Regular cardiac myocyte (primary cell): ENCODE measurements at places on chromosomes 3 and 15. TPM values are rescaled to one million over a fixed set of nuclear protein-coding genes. Genes with fewer than 3 reads are reported as not detected.

Gene MEIS2
- total RNA-seq = 41.2 and 42.6 TPM in 2 replicates

Gene P2RY12
- total RNA-seq = 0.28 TPM in 1 of 2 replicates, not detected in the other

Gene EPHA3
- 7.7 and 10.1 TPM in 2 replicates for total RNA-seq

Gene KCNH8
- not detected in 2 replicates for total RNA-seq

Gene PARP15
- total RNA-seq = under 0.01 and 0.56 TPM in 2 replicates

Gene EAF2
- total RNA-seq = 3.5 and 4.5 TPM in 2 replicates

Gene A4GNT
- total RNA-seq = not detected in 2 replicates
